Neural crest cell (in vitro differentiated cells): ENCODE measurements at places on chromosomes 2 and 18. TPM values are rescaled to one million over a fixed set of nuclear protein-coding genes. Genes with fewer than 3 reads are reported as not detected.

DNA sequence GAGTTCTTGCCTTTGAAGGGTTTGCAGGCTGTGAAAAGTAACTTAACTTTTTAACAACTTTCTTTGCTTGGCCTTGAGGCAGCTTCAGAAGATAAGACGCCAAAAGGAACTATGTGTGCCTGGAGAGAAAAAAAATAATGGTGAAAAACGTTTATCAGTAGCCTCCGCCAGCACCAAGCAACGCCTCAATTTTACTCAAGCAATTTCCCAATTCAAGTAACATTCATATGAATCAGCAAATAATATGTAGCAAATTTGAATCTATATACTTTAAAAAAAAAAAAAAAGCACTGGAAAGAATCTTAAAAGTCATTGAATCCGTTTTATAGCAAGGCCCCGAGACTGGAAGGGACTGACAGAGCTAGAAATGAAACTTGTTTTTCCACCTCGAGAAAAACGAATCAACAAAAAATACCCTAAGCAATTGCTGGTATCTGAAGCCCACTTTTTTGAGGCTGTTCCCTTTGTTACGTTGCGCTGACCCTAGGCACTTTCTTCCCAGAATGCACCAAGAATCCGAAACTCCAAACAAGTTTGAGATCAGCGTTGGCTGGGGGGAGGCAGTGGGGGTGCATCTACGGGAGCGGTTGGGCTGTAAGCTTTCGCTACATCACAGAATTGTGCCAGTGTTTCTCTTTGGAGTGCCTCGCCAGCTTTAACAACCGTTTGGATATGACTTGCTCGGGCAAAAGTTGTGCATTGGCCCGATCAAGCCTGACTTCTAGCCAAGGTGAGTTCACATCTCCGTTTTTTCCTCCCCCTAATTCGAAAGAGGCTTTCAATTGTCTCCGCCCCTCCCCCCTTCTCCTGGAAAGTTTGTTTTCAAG is 2.7 kb upstream of the TGIF1 start:
- peak overlapping the region; percentile 100 for H3K27ac ChIP-seq
- peaks cover 36% of the 10 kb centered on the region for H3K4me1 ChIP-seq
- no peaks in the 10 kb centered on the region for H3K36me3 ChIP-seq
- H3K27me3 ChIP-seq = peaks cover 2% of the 10 kb centered on the region
- peak; percentile 43 for DNase-seq

- DNase-seq = no peak
- H3K27me3 ChIP-seq = no peaks in the 10 kb centered on the region
- no peak overlapping the region for H3K27ac ChIP-seq
- H3K36me3 ChIP-seq = peaks cover under 1% of the 10 kb centered on the region
- H3K4me3 ChIP-seq = no peak overlapping the region
- no peaks in the 10 kb centered on the region for H3K4me1 ChIP-seq
Observed at GRCh38 chr2:207938886-207939285, 86.4 kb downstream of the PLEKHM3 start.

DNA sequence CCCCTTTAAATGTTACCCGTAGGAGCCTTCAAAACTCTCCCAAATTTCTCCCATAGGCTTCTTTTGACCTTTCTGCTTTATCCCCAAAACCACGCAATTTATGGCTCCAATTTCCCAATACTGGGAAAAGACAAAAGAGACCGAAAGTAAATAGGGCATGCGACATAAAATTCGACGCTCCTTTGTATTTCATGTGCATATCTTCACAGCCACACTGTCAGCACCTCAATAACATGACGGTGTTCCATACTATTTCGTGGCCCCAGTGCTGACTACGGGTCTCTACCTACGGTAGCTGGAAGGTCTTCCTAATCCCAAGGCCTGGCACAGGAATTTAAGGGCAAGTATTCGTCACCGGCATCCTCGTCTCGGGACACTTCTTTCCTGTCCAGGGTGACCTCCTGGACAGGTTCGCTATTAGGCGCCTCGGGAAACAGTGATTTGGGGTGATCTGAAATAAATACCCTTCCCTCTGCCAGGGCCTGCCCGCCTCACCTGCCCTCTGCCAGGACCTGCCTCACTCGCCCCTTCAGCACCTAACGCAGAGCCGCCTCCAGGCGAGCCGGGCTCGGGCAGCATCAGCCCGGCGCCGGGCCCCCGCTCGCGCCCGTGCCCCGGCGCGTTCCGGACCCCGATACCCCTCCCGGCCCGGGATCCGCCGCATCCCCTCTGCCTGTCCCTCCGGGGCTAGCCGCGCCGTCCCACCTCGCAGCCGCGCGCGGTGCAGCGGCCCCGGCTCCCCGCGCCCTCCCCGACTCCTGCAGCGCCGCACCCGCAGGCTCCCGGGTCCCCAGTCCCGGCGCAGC is 680 bp downstream of the DTNB start:
- peak overlapping the region; percentile 16 for H3K27ac ChIP-seq
- no peaks in the 10 kb centered on the region for H3K36me3 ChIP-seq
- peaks cover 21% of the 10 kb centered on the region for H3K4me1 ChIP-seq
- H3K27me3 ChIP-seq = peaks cover 31% of the 10 kb centered on the region
- peak overlapping the region; percentile 83 for H3K4me3 ChIP-seq

DNA sequence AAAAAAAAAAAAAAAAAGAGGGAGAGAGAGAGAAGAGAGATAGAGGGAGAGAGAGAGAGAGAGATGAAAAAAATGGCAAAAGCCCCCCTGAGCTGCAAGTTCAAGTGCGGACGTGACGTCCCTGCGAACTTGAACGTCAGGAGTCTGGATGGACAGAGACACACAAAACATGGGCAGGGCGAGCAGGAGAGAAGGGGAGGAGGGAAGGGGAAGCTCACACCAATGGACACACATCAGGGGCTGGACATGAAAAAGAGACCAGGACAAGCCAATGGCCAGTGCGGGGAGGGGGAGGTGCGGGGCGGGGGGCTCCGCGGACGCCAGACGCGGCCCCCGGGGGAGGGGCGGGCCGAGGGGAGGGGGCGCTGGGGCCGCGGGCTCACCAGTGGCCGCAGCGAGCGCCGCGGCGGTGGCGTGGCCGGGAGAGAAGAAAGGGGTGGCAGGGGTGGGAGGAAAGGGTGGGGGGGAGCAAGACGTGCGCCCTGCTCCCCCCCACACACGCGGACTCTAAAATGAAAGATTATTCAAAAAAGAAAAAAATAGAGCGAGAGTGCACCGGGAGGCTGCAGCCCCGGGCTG is at the start of gene BCL11A:
Gene BCL11A, minus strand, starts transcription at position 160 of the 579 bp plus-strand sequence. CDS start 384 bp downstream, outside the sequence.
- peak within 1 kb of the TSS; percentile 97 for H3K4me3 ChIP-seq
- H3K36me3 ChIP-seq = no peaks in the 10 kb centered on the region
- peaks cover 97% of the 10 kb centered on the region for H3K27me3 ChIP-seq
- DNase-seq = peak; percentile 61

GRCh38 chr2:120917886-120918285 is 182.2 kb downstream of the GLI2 start:
- no peak overlapping the region for H3K4me3 ChIP-seq
- no peak overlapping the region for H3K27ac ChIP-seq
- peaks cover 6% of the 10 kb centered on the region for H3K36me3 ChIP-seq
- DNase-seq = no peak

DNA sequence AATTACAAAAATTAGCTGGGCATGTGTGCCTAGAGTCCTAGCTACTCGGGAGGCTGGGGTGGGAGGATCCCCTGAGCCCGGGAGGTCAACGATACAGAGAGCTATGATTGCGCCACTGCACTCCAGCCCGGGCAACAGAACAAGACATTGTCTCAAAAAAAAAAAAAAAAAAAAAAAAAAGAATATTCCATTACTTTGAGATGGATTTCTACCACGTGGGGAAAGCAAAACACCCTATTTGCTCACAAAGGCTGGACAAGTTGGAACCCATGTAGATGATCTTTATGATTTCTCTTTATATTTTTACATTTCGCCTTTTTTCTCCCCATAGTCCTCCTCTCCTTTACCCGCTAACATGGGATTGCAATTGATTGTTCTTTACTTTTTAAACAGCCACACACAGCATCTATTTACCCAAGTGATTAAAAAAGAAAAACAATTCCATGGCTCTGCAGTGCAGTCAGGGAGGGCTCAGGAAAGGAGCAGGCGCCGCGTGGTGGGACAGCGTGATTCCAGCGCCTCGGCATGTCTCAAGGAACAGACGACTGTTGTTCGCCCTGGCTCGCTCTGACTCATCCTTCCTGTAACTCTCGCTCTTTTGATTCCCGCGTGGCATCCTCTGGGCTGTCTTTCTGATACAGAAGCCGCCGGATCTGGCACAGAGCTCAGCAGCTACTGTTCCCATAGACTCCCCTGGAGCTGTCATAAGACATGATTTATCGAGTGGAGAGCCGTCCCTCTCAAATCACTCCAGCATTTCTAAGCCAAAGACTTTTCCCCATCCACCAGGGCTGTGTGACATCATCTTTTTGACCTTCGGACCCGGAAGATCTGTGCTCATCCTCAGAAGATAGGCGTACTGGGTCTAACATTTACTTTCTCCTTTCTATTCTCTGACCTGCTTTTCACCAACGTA is 230.4 kb upstream of the AGAP1 start:
- H3K27ac ChIP-seq = peak overlapping the region; percentile 98
- peaks cover 3% of the 10 kb centered on the region for H3K27me3 ChIP-seq
- H3K36me3 ChIP-seq = no peaks in the 10 kb centered on the region
- H3K4me1 ChIP-seq = peaks cover 78% of the 10 kb centered on the region

DNA sequence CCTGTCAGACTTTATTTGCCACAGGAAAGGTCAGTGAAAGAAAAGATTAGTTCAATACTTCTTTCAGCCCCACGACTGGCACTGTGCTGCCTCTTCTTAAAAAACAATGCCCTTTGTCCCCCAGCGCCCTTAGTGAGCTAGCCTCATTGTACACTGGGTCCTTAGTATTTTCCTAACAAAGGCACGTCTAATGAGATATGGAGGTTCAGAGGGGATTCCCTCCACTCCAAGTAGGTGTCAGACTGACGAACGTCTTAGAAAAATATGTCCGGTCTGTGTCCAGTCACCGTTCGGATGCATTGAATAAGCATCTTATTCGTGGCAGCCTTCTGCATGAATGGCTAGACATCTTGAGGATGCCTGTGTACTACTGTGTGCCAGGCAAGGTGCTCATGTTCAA is 1.1 kb downstream of the FECH start:
- no peaks in the 10 kb centered on the region for H3K36me3 ChIP-seq
- no peak for DNase-seq
- peak overlapping the region; percentile 84 for H3K4me3 ChIP-seq

DNA sequence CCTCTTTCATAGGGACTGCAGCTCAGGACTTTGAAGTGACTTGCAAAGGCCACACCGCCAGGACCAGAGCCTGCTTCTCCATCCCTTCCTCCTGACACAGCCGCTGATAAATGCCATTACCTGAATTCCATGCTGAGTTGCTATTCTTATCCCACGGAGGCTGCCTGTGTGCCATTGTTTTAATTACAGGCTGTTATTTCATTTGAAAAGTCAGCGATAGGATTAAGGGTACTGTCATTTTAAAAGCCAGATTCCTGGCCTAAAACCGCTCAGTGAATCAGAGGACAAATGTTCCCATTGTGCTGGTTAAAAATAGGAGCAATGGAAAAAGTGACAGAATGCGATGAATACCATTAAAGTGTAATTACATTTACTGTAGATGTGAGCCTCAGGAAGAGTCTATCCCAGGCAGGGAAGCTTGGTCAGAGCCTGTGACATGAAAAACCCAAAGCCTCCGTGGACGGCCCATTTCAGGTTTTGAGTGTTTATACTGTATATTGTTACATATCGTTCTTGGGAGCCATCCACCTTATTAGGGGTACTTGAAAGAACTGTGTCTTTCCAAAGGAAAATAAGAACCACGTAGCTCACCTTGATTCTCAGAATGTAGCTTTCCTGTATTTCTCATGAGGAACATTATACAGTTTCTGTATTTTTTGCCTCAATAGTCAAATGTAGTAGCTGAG is 41.3 kb downstream of the PDCL3 start:
- H3K36me3 ChIP-seq = no peaks in the 10 kb centered on the region
- no peak overlapping the region for H3K27ac ChIP-seq

- H3K27me3 ChIP-seq = no peaks in the 10 kb centered on the region
- no peak overlapping the region for H3K4me3 ChIP-seq
Observed at GRCh38 chr2:71790226-71791060, 337.1 kb downstream of the DYSF start.

Gene COL6A3
- 4.5 and 4.9 TPM in 2 replicates for total RNA-seq

Gene KATNAL2
- 7.7 and 8.7 TPM in 2 replicates for total RNA-seq

Gene MERTK
- 3.3 and 4.4 TPM in 2 replicates for total RNA-seq

Gene SMYD1
- total RNA-seq = not detected in 2 replicates
